M059J (cell line): ENCODE measurements at places on chromosomes 6 and 20. TPM values are rescaled to one million over a fixed set of nuclear protein-coding genes. Genes with fewer than 3 reads are reported as not detected.

DNA sequence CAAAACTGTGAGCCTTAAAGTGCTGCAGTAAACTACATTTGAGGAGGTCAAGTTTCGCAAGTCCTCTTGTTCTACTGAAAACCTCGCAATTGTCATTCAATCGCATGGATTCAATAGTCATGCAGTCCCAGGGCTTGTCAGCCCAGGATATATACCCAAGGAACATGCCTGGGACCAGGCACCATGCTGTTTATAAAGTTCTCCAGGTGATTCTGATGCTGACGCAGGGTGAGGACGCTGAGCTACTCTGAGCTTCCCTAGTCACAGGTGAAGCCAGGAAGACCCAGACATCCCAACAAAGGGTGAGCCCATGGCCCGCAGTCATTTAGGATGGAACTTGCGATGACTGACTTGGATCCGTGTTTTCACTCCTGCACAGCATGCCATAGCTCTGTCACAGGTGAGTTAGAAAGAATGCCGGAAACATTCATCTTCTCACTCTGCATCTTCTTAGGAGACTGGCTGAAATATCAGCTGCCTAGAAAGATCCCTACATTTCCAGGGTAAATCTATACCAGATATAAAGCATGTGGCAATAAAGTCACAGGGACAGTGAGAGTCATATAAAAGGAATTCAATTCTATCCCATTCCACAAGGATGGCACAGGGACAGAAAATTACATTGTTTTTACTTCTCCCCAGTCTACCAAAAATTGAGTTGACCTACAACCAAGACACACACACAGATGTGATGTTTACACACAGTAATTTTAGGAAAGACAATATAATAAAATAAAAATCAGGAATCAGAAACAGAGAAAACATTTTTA, 27.0 kb upstream of the SSTR4 start:
- DNase-seq = no peak

CCR6 gene
- total RNA-seq = 0.57 TPM in 1 of 2 replicates, not detected in the other

ACTL10 gene
- not detected in 2 replicates for total RNA-seq

- DNase-seq = no peak
Observed at GRCh38 chr20:1134836-1135235, 16.4 kb downstream of the PSMF1 start.

DNA sequence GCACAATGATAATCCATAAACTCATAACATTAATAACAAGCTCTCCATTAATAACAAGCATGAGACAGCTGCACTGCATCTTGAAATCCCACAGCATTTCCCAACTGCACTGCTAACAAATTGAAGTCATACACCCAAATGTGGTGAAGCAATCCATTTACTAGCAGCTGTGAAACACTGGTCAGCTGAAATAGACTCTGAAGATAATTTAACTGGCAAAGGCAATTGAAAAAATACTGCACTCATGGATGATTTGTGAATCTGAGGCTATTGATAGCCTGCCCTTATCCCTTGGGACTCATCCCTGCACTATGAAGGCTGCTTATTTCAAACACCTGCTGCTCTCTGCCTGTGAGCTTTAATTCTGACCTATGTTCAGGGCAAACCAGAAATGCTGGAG, 49.1 kb upstream of the PLCB1 start:
- DNase-seq = no peak

DOK5 gene
- total RNA-seq = not detected in 2 replicates

PSORS1C1 gene
- total RNA-seq = 0.15 and 8.3 TPM in 2 replicates

TDRD6 gene
- 0.02 TPM in 1 of 2 replicates, not detected in the other for total RNA-seq

DNA sequence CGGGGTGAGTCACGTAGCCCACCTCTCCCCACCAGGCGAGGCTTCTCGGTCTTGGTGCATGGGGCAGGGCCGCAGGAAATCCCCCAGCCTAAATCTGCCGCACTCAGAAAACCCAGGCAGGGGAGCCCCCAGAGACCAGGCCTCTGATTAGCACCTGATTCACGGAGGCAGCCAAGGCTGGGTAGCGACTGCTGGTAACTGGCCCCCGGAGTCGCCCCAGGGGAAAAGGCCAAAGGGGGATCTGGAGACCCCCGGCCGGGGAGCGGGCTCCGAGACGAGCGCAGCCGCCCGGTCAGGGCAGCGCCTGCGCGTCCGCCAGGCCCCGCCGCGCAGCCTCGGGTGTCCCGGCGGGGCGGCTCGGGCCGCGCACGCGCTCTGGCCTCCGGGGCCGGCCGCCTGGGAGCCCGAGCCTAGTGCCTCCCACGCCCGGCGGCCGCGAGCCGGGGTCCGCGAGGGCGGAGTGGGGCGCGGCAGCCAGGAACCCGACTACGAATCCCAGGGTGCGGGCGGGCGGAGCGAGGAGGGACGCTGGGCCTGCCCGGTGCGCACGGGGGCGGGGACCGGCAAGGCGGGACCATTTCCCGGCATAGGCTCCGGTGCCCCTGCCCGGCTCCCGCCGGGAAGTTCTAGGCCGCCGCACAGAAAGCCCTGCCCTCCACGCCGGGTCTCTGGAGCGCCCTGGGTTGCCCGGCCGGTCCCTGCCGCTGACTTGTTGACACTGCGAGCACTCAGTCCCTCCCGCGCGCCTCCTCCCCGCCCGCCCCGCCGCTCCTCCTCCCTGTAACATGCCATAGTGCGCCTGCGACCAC, at the start of gene DUSP22:
Gene DUSP22 (plus strand): TSS at position 791 of the 809 bp plus-strand sequence. CDS start 53 bp downstream, outside the sequence.
- peak; percentile 87 for DNase-seq

RIN2 gene
- 56.6 and 59.6 TPM in 2 replicates for total RNA-seq

- no peak for DNase-seq
Observed at GRCh38 chr6:225121-225721, 67.1 kb upstream of the DUSP22 start.

- no peak for DNase-seq
Observed at GRCh38 chr20:36496707-36497669, 44.3 kb upstream of the MYL9 start.
